ENCODE measurements at places on chromosomes 13 and 19.

- no peak for DNase-seq
Measured at GRCh38 chr13:79227418-79227817, 178.6 kb downstream of the RBM26 start.

DNA sequence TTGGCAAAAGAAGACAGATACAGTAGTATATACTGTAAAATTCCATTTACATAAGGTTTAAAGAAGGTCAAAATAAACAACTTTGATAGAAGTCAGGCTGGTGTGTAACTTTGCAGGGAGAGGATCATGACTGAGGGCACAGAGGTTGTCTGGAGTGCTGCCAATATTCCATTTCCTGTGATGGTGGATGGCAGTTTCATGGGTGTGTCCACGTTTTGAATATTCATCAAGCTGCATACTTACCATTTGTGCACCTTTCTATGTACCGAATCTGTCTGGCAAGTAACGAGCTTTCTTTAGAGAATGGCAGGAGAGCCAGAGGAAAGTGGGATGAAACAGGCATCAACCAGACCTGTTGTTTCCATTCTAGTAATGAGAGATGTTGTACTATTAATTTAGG is 420.5 kb upstream of the HTR2A start:
- DNase-seq: no peak

GRCh38 chr19:8324186-8325050 is 3.1 kb downstream of the RPS28 start:
- no peak for DNase-seq

- DNase-seq: no peak
Measured at GRCh38 chr19:10846500-10847202, 1.6 kb upstream of the C19orf38 start.

DNA sequence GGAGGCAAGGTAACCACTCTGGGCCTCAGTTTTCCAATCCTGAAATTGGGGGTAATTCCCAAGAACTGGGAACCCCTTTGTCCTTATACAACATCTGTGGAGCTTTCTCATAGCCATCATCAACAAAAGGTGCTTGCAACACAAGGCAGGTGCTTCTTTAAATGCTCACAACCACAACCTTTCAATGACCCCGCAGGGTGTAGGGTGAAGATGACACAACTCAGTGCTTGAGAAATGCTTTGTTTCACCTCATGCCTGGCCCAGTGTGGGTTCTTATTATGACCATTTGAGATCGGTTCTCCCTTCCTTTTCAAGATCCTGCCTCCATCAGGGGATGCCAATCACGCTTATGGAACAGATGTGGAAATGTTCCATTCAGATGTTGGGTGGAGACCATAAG is 8.4 kb downstream of the WIZ start:
- DNase-seq: no peak

DNA sequence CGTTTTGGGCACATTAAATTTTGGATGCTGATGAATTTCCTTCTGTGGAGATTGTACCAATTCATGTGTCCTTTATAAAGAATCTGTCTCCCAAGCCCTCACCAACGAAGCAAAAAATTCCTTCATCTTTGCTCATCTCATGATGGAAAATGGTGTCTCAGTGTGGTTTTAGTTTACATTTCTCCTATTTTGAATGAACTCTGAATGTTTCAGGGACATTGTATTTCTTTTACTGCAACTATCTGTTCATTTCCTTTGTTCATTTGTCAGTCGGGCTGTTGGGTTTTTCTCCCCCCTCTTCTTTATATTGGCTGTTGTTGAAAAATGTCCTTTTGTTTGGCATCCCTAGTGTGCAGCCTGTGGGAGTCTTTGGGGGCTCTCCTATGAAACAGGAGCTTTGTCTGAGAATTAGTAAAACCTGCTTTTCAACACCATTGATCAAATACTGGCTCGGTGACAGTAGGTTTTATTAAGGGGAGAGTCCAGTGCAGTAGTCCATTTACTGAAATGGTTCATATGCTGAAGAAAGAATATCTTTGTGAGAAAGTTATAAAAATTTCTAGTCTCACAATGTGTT is 91.3 kb upstream of the C1QTNF9B start:
- no peak for DNase-seq

DNA sequence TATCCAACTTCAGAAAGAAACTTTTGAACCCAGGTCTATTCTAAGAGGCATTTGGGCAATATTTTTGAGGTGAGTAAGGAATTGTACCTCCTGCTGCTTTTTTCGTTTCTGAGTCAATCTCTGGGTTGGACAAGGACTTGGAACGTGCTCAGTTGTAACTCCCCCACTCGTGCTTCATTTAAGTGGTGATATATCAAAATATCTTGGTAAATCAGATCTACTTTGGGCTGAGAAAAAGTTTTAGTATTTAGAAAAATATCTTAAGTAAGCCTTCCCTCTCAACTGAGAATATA is 728.9 kb downstream of the EFNB2 start:
- DNase-seq: no peak

DNA sequence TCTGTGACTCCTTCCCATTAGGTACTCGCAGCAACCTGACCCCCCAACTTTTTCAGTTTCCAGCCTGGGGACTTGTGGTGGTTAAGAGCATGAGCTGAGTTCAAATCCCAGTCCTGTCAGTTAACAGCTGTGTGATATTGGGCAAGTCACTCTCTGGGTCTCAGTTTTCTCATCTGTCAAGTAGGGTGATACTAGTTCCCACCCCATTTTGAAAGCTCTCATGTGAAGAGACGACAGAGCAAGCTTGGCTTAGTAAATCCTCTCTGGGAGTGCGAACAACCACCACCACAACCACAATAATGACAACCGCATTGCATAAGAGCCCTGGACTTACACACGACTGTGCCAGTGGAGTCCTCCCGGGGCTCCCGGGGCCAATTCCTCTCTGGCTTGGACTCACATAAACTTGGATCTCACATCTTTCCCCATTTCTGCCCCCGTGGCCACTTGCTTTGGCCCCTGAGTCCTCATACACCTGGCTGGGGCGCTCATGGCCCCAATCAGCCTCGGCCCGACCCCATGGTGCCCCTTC is 454 bp downstream of the BLVRB start:
- no peak for DNase-seq

GRCh38 chr19:660793-661426 is 2.1 kb downstream of the RNF126 start:
- no peak for DNase-seq

DNA sequence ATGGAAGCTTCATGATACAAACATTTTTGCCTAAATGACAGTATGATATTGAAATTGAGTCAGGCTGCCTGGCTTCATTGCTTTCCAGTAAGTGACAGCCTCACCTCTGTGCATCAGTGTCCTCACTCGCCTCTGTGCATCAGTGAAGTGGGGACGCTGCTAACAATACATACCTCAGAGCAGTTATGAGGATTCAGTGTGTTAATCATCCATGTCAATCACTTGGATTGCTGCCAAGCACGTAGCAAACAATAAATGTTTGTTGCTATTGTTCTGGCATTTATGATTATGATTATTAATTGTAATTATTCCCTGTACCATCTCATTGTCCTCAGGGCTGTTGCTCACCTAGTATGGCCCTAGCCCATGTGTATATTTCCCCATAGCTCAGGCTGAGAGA is 8.8 kb downstream of the PPP2R1A start:
- no peak for DNase-seq

DNA sequence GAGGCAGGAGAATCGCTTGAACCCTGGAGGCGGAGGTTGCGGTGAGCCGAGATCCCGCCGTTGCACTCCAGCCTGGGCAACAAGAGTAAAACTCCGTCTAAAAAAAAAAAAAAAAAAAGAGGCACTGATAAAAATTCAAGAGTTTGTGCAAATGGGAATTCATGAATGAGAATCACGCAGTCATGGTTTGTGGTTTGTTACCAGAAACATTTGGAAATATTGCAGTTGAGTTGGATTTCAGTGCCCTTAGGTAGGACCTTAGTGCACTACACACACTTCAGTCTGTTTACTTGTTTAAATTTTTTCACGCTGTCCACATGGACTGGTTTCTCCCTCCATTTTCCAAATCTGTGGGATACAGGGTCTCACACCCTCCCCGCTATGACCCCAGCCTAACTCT is 28.4 kb downstream of the ZNF844 start:
- DNase-seq: no peak

DNA sequence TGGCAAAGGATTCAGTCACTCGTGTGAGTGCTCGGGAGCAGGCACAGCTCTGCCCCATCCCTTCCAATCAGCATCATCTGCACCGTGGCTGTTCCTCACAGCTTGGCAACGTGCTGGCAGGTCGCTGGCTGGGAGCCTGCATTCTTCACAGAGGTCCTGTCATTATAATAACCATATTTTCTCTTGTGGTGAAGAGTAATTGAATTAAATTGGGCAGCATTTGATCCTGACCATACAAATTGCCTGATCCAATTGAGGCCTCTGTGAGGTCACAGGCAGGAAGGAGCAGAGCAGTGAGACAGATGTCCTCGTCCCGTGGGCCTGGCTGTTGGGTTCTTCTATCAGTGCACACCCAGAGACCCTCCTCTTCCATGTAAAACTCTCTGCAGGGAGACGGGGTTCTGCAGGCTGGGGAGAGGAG is 407.8 kb downstream of the COG6 start:
- no peak for DNase-seq

GRCh38 chr19:29645911-29646310 is 19.4 kb upstream of the PLEKHF1 start:
- no peak for DNase-seq

GRCh38 chr13:47917022-47917574 is 84.0 kb downstream of the SUCLA2 start:
- DNase-seq: no peak

DNA sequence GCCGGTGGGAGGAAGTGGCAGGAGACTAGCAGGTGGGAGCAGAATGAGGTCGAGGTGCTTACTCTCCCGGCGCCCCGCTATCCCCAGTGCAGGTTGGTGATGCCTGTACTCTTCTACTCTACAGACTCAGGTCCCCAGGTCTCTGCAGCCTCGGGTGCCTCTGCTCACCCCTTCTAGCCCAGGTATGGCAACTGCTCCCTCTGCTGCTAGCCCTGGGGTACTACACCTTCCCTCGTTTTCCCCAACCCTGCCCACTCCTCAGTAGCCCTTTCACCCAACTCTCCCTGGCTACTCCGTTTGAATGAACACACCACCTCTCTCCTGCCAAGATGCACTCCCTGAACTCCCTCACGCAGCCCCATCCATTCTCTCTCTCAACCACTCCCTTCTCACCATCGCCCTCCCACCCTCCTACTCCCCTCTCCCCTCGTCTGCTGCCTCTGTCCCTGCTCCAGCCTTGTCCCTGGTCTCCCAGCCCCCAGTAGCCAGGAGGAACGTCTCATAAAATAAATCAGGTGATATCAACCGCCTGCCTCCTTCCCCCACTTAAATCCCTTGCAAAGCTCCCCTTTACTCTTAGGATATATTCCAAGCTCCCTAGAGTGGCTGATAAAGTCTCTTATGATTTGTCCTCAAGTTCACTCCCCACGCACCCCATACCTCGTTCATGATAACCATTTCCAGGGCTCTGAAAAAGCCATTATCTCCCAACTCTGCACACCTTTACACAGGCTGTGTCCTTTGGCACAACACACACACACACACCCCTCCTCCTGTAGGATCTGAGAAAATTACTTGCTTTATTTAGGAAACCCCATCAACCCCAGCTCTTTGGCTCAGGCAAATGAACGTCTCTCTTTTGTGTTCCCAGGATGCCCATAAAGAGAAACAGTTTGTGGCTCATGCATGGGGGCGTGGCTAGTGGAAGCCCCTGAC is 8.2 kb upstream of the MEIS3 start:
- DNase-seq: no peak

DNA sequence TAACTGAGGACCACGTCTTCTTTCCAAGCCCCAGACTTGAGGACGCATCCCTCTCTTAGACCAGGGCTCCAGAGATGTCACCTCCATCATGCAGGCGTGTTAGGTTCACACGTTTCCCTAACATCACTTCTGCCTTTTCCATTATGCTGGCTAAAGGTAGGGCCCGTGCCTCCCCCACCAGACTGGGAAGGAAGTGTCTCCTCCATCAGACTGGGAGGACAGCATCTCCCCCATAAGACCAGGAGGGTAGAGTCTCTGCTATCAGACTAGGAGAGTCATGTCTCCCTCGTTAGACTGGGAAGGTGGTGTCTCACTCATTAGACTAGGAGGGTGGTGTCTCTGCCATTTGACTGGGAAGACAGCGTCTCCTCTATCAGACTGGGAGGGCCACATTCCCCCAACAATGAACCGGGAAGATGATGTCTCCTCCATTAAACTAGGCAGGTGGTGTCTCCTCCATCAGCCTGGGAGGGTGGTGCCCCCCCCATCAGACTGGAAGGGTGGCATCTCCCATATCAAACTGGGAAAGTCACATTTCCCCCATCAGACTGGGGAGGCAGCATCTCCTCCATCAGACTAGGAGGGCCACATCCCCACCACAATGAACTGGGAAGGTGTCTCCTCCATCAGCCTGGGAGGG is 18.1 kb upstream of the SPC24 start:
- DNase-seq: no peak

DNA sequence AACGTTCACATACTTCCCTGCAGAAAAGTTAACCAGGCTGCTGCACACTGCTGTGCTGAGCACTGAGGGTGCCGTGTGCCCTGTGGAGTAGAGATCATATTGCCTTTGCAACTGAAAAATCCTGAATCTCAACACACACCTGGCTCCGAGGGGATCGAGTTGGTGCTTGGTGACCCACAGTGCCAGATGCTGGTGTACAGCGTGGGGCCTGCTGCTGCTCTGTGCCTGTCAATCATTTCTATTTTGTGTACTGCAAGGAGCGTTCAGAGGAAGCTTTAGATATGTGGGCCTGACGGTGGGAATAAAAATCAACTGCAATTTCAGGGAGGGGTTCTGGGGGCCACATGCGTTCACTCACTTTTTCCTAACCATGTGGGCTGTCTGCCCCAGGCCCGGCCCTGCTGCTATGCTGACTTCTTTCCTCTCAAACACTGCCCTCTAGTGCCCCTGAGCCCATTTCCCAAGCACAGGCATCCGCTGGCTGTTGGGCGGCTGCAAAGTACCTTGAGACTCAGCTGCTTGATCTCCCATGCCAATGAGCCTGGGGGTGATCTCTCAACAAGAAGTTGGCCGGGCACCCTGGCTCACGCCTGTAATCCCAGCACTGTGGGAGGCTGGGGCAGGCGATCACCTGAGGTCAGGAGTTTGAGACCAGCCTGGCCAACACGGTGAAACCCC is 9.7 kb upstream of the LENG8 start:
- no peak for DNase-seq

GRCh38 chr13:43797159-43797558 is 10.4 kb upstream of the ENOX1 start:
- no peak for DNase-seq

DNA sequence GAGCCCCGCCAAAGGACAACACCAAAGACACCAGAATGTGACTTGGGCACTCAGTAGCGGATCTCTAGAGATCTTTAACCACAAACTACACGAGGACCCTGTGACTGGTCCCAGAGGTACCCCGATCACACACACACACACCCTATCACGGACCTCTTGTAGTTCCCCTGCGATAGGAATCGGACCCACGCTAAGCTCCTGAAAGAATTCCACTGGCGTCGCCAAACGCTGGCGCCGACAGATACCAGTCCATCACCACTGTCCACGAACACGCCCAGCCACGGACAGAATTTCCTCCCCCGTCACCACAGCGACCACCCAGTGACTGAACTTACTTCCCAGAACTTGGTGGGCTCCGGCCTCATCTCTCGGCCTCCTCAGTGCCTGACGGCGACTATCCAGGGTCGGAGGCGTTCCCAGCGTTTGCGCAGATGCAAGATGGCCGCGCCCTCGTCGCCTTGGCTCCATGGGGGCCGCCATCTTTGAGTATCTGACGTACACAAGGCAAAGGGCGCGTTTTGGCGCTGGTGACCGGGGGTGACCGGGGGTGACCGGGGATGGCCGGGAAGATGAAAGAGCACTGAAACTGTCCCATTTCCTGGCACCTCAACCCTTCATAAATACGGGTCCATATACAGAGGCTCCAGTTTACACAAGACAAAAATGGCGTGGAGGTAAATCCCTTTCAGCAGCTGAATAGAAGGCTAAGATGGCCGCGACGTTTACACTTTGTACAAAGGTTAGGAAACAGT is at the start of gene ZNF615:
Gene ZNF615 (minus strand): TSS at position 406 of the 752 bp plus-strand sequence. CDS start 4,500 bp downstream, outside the sequence.
- peak; percentile 37 for DNase-seq

All from GOT3 (cell line).